Endothelial cell of umbilical vein (primary cell): ENCODE measurements at places on chromosomes 5 and 9. TPM values are rescaled to one million over a fixed set of nuclear protein-coding genes. Genes with fewer than 3 reads are reported as not detected.

- DNase-seq = no peak
Measured at GRCh38 chr5:145462525-145462924, 372.6 kb downstream of the PRELID2 start.

DNA sequence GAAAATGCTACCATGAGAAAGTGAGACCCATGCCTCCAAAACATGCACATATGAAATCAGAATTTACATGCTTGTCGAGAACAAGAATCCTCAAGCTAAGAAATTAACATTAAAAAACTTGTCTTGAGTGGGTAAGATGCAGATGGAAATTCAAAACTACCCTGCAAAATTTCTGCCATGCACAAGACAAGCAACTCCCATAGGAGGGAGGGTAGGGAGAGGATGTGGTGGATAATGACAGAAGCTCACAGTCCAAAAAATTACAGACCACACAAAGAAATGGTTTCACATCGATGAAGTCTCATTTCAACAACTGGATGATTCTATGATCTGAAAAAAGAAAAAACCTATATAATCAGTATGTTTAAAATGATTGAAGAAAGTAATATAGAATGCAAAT, 319.9 kb upstream of the PTGER4 start:
- DNase-seq = no peak

The VAV2 gene
- total RNA-seq = 29.9 and 30.6 TPM in 2 replicates

DNA sequence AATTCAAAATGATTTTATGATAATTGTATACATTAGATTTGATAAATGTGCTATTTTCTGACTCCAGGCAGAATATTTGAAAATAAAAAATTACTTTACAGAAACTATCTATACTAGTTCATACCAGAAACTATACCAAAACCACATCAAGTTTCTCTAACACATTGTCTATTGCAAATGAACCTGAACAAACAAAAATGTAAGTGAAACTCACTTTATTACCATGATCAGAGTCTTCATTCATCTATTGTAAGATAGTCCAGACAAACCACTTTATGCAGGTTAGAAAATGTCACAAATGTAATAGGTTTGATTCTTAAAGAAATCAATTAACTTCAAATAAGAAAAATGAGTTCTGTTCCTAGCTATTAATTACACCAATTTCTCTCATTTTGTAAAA, 99.4 kb downstream of the OXCT1 start:
- DNase-seq = no peak
